ENCODE measurements at places on chromosomes 3 and 15.
A peak's percentile ranks its signal among the peaks of the same experiment; 100 is the strongest.

DNA sequence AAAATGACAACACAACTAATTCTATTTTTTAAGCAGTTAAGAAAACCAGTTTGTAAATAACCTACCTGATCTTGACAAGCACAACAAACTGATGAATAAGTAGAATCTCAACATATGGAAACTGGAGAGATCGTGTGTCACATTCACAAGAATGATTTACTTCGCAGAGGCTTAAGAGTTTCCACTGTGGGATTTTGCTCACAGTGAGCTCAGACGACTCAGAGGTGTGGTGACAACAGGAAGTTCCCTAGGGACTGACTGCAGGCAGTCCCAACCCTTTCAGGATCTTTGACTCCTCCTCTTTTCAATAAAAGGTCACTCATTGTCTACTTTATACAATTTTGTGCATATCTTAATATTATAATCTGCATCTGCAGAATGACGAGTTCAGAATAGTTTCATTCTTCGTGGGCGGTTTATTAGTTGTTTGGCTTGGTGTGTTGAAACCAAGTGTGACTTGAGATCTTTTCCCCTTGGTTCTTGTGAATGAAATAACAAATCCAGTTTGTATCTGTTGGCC, at the start of gene LIPH:
TSS of gene LIPH (minus strand) at position 231 of the 520 bp plus-strand sequence. CDS start at position 114, 117 bp downstream.
- DNase-seq = no peak

GRCh38 chr3:116111765-116112164, 333.5 kb downstream of the LSAMP start:
- no peak for DNase-seq

DNA sequence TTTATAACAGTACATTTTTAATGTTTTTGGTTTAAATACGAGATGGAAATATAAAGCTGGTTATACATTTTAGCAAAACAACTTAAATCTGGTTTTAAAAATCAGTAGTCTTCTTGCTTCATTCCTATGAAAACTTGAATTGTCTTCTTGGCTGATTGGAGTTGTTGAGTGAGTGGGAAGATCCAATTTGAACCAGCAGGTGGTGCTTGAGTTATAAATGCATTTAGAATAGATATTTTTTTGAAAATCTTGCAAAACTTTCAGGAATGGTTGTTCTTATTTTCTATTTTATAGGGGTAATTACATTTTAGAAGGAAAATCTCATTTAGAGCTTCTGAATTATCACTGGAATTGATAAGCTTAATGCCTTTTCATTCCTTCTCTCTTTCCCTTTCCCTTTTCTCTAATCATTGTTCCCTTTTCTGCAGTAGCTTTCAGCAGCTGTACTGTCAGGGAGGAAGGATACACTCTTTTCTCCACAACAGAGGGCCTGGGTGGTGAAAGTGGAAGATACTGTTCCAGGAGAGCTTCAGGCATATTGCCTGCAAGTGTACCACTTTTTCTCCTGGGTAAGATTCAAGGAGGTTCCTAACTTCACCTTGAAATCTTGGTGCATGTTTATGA, 335.6 kb downstream of the NLGN1 start:
- DNase-seq = no peak

DNA sequence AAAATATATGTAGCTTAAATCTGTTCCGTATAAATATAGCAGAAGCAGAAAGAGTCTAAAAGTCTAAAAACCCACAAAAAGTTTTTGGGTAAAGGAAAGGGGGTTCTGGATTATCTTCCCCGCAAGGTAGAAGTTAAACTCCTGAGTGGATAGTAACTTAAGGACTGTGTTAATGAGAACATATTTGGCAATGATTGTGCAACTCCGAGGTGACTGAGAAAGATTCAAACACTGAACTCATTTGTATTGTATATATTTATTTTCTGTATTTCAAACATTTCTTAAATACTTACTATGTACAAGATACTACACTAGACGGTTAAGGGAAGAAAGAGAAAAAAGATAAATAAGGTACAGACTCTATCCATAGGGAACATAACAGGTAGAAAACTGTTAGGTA, 72.7 kb upstream of the PPIB start:
- no peak for DNase-seq

GRCh38 chr15:76939715-76940114, 8.2 kb downstream of the RCN2 start:
- no peak for DNase-seq

DNA sequence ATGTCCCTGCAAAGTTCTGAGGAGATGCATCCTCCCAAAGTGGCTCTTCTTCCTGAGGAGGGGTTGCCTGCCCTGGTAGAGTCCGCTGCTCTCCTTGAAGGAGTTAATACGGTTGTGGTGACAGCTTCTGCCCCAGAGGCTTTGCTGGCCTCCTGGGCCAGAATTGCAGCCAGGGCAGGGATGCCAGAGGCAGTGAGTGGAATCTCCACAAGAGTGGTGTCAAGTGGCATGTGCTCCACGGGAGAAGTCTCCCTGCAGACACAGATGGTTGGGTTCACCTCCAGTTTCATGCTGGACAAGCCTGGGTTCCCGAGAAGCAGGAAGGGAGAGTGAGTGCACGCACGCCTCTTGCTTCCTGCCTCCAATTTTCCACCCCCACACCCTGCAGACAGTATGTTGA, 105.5 kb downstream of the SLC25A26 start:
- no peak for DNase-seq

- DNase-seq = peak; percentile 52
Observed at GRCh38 chr3:46440531-46441294, 24.0 kb downstream of the LTF start.

DNA sequence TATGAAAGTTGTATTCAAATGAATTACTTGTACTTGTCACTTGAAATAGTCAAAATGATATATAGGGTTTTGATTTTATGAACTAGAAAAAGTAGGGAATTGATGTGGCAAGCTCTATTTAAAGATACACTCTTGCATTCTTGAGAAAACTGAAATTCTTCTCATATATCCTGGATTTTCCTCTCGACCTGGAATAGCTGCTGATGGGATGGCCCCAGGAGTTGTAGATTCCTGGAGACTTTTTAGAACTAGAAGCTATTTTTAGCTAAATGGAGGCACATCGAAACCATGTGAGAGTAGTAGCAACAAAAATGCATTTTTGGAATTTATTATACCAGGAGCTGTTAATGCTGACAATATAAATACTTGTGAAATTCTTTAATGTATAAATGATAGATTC, 125.9 kb downstream of the LEKR1 start:
- no peak for DNase-seq

GRCh38 chr3:15345066-15345607, 12.8 kb upstream of the SH3BP5 start:
- no peak for DNase-seq

GRCh38 chr3:24678421-24678865, 183.8 kb upstream of the THRB start:
- DNase-seq = no peak

DNA sequence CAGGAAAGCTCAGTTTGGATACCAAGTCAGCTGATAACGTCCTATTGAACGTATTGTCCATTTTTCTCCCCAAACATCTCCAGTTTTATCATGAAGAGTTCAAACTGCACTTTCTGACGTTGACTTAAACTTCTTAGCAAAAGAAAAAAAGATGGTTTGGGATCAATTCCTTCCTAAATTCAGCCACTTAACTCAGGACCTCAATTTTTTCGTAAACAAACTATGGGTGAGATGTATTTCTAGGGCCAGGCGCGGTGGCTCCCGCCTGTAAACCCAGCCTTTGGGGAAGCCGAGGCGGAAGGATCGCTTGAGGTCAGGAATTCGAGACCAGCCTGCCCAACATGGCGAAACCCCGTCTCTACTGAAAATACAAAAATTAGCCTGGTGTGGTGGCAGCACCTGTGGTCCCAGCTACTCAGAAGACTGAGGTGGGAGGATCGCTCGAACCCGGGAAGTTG, 464 bp upstream of the MRPS25 start:
- DNase-seq = no peak

DNA sequence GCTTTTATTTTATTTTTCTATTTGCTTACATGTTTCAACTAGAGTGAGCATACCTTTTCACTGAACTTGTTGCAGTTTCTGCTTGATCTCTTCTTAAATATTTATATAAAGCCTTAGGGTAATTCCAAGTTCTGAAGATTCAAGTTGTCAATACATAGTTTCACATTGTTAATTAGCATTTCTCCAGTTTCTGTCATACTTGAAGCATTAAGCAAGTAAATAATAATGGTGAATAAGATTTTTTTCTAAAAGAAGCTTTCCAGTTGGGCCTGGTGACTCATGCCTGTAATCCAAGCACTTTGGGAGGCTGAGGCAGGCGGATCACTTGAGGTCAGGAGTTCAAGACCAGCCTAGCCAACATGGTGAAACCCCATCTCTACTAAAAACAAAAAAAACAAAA, 53.9 kb downstream of the CALML4 start:
- no peak for DNase-seq

GRCh38 chr3:122415762-122416654, at the start of gene WDR5B:
Gene WDR5B, minus strand, starts transcription at chr3:122416062. Its CDS starts 534 bp downstream, at chr3:122415528.
- peak; percentile 98 for DNase-seq

DNA sequence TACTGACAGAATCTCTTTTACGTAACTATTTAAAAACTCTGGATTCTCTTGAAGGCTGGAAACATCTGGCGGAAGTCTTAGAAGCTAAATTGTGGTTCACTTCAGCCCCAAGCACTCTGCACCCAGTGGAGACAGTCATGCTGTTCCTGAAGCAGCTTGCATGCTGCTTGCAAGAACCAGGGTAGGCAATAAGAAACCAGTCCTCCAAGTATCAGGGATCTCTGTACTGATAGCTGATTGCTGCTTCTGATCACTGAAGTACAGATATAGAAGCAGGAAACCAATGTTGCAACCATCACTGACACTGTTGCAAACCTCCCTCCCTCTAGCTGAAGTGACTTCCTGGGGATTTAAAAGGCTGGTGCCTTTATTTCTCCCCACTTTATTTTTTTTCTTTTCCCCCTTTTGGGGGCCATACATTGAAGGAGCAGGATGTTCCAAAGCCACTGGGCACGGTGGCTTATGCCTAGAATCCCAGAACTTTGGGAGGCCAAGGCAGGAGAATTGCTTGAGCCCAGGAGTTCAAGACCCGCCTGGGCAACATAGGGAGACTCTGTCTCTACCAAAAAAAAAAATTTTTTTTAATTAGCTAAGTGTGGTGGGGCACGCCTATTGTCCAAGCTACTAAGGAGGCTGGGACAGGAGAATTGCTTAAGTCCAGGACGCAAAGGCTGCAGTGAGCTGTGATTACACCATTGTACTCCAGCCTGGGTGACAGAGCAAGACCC, 15.3 kb downstream of the SPCS1 start:
- no peak for DNase-seq

DNA sequence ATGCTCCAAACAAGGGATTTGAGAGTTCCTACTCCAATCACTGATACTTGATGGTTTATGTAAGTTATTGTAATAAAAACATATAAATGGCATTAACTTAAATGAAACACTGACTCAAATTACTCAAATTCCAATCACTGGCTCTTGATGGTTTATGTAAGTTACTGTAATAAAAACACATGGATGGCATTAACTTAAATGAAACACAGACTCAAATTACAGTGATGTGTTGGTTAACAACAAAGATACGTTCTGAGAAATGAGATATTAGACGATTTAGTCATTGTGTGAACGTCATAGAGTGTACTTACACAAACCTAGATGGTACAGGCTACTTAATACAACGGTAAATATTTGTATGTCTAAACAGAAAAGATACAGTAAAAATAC, 6.6 kb downstream of the MOBP start:
- no peak for DNase-seq

GRCh38 chr3:69568458-69568857, 170.8 kb upstream of the MITF start:
- no peak for DNase-seq

DNA sequence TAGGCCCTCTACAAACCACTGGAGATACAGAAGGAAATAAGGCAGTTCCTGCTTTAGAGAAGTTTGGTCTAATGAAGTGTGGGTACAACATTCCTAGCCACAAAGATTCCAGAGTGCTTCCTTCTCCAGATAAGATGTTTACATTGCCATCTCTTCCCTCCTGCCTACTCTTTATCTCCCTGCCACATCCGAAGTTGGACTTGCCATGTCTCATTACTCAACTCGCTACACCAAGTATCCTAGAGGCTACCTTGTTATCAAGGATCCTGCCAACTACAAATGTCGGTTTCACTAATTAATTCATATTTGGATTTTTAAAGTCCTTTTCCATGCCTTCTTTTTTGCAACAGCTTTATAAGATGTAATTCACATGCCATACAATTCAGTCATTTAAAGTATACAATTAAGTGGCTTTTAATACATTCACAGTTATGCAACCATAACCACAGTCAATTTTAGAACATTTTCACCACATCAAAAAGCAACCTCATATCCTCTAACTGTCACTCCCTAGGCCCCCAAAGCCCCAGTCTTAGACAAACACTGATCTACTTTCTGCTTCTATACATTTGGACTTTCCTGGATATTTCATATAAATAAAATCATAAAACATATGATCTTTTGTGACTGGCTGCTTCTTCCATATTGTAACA, 53.7 kb upstream of the CSTA start:
- no peak for DNase-seq

GRCh38 chr3:59386165-59386564, 336.3 kb upstream of the CFAP20DC start:
- no peak for DNase-seq

- peak; percentile 77 for DNase-seq
Observed at GRCh38 chr15:40320931-40321371, 2.5 kb upstream of the INAFM2 start.

GRCh38 chr3:131242201-131242600, 139.4 kb upstream of the NUDT16 start:
- no peak for DNase-seq

DNA sequence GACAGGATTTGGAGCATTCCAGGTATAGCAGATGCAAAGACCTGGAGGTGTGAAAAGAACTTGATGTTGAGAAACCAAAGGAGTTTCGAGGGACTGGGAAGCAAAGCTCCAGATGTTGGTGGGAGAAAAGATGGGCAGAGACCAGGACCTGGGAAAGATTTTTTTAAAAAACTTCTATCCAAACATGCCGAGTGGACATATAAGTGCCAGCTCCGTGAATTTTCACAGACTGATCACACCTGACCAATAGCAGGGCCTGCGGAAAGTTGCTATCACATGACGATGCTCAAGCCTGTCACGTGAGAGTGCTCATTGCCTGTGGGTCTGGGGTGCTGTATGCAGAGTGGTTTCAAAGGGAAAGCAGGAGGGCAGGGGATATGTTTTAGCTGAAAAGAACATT, 19.9 kb downstream of the SMAD6 start:
- DNase-seq = no peak

GRCh38 chr3:56654460-56654859, 28.6 kb downstream of the TASOR start:
- no peak for DNase-seq

- DNase-seq = no peak
Observed at GRCh38 chr3:16191591-16191990, 17.1 kb downstream of the GALNT15 start.

GRCh38 chr3:113867506-113867905, 28.9 kb downstream of the GRAMD1C start:
- DNase-seq = no peak
